Hypothalamus (tissue), 51 donors: ENCODE measurements at places on chromosomes 3 and 15.

- no peak for DNase-seq
Observed at GRCh38 chr3:52310861-52311575, 5.1 kb upstream of the DNAH1 start.

GRCh38 chr3:16551342-16551976 lies 38.0 kb upstream of the RFTN1 start:
- DNase-seq: no peak

DNA sequence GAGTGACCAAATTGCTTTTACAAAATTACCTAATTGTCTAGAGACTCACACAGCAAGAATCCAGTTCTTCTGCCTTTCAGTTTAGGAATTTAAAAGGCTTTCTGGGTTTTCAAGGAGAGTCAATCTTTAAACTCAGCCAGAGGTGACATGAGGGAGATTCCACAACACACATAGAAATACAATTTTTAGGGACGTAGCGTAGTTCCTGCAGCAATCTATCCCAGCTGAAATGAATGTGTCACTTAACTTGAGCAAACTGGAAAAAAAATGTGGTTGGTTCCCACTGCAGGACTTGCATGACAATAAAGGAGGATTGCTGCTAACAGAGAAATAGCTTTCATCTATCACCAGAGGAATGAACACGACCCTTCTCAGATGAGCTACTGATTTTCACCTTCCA lies 269.7 kb downstream of the OTOL1 start:
- DNase-seq: no peak

DNA sequence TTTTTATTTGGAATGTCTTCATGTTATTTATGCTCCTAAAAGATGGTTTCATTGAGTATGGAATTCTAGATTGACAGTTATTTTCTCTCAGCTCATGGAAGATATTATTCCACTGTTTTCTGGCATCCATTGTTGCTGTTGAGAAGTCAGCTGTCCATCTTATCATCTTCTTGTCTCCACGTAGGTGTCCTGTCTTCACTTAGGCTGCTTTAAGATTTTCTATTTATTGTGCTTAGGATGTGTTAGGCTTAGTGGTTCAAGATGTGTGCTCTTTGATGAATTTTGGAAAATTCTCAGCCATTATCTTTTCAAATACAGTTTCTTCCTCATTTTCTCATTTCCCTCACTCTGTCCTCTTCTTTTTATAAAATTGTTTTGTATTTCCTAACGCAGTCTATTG lies 52.0 kb downstream of the SNRK start:
- DNase-seq: no peak

GRCh38 chr3:146895026-146895749 lies 290.0 kb upstream of the PLSCR5 start:
- DNase-seq: no peak

DNA sequence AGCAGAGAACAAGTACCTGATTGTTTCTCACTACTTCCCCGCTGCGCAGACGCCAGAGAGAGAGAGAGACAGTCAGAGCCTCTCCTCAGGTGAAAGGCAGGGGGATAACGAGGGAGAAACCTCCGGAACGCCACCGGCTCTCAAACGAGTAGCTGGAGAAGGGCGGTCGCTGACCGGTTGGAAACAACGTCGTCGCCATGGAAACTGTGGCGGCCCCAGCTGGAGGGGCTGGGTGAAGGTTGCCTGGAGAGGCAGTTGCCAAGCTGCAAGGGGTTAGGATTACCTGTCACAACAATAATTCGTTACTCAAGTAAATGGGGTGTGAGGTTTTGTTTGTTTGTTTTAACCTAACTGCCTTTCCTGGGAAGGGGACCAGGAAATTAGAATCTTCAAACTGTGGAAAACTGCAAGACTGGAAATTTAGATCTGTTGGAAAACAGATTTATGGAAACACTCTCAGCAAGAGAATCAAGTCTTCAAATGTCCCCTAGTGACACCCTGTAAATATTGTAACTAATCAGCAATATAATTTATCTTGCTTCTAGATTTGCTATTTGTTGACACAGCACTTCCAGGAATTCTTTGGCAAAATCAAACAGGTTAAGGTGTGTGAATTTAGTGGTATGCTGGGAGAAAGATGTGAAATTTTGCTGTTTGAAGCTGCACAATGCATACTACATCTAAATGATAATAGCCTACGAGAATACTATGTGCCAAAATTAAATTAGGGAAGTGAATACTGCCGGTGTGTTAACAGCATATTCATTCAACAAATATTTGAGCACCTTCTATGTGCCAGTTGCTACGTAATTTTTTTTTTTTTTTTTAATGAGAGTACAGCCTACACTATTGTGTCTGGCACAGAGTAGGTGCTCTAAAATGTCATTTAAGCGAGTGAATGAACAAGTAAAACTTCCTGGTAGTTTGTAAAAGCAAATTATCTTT lies at the start of gene DNAH12:
Gene DNAH12 (minus strand): TSS at position 164 of the 945 bp plus-strand sequence. CDS start 1,474 bp downstream, outside the sequence.
- no peak for DNase-seq

DNA sequence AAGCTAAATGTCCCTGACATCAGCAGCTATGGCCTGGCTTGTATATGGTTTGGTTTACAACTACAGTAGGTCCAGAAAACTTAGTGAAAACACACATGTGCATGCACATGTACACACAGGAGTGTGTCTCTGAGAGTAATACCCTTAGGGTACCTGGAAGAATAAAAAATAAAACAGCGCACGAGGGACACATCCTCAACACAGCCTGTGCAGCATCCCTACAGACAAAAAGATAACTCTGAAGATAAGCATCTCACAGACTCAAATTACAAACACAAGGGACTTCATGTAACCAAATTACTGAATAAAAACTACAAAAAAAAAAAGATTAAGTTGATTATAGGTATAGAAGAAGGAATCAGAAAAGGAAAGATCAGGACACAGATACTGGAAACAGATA lies 108.8 kb downstream of the CTNNB1 start:
- DNase-seq: no peak

DNA sequence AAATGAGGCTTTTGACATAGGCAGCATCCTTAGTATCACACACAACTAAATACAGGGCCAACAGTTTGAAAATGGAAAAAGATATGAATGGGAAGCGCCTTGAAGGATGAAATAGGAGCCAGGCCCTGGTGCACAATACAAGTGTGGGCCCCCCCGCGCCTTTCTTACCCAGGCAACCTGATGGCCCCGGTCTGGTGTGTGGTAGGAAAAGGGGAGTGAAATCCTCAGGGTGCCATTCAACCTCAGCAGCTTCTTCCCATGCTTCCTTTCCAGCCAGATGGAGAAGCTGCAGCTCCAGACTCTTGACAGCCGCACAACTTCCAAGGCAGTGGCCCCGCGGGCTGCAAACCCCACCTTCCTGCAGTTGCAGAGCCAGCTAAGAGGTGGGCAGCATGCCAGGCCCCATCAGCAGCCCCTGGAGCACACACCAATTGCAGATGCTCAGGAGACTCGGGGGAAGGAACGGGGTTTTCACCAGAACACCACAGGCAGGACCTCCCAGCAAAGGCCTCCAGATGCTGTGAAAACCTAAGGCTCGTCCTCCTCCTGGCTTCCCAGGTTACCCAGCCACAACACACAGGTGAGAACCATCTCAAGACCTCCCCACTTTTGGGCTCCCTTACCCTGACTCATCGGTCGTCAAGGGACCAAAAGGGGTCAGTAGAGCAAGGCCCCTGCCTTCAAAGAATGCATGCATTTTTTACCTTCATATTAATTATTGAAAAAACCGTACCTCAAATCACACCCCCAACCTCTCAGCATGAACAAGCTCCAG lies 101.6 kb downstream of the CPN2 start:
- DNase-seq: no peak

DNA sequence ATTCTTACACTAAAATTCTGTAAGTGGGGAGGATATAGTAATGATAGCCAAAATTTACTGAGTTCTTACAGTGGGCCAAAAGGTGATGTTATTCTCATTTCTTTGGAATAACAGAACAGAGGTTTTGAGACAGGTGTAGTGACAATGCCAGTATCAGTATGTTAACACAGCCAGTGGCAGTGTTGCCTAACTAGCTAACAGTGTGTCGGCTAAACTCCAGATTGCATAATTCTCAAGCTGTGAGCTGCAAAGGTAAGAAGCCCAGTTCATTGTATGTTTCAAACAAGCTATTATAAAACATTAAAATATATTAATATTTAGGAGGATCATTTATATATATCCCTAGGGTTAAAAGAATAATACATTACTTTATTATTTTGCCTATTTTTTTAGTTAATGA lies 920 bp downstream of the SLC15A2 start:
- DNase-seq: no peak

GRCh38 chr3:134857356-134857755 lies 62.3 kb downstream of the EPHB1 start:
- DNase-seq: no peak

GRCh38 chr15:26974120-26974780 lies 3.3 kb downstream of the GABRG3 start:
- no peak for DNase-seq

GRCh38 chr3:9226326-9226725 lies 23.1 kb downstream of the SRGAP3 start:
- DNase-seq: no peak

- DNase-seq: no peak
Observed at GRCh38 chr15:69410248-69410874, 3.8 kb upstream of the KIF23 start.

GRCh38 chr3:127113571-127113891 lies 79.4 kb upstream of the PRR23E start:
- DNase-seq: no peak

DNA sequence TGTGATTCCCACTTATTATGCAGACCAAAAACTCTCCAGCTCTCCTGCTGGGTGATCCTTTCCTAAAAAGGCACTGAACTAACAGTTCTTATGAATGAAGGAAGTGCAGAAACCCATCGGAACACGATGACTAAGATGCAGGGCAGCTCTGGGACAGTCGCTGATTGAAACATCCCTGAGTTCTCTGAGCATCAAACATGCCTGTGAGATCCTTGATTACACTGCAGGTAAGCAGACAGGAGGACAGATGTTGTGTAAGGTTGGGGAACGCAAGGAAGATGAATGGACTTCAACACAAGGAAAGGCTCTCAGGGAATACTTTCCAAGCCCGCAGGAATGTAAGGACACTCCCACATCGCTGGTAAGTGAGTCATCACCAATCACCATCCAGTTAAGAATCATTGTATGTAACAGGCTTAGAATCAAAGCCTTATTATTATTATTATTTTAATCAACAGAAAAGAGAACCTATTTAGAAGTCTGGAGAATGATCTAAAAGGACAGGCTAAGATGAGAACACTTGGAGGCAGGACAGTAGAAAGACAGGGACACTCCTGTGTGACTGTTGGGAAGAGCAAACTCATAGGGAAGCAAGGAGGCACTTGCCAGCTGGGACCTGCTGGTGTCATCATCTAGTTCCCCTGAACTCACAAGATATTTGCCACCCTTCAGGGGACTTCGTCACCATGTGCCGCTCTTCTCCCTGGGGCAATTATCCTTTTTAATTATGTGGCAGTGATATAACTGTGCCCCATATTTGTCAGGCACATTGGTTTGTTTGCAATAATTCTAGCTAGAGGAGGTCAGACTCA lies 26.0 kb downstream of the TMEM158 start:
- DNase-seq: no peak

DNA sequence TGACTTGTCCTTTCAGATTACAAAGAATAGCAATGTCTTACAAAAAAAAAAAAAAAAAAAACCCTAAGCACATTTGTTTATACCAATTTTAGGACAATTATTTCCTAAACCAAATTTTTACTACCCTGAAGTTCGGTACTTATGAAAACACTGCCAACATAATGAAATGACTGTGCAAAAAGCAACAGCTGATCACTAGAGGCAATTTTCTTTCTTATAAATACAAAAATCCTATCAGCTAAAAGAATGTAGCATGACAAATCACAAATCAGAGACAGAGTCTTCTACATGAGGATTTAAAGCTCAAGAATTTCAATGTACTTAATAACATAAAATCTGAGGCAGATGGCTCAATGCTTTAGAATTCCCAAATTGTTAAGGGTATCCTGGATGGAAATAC lies 191.8 kb downstream of the MAGI1 start:
- no peak for DNase-seq

GRCh38 chr15:89346516-89347231 lies 12.1 kb upstream of the POLG start:
- DNase-seq: no peak

- peak; percentile 62 for DNase-seq
Observed at GRCh38 chr3:36944641-36945270, at the start of gene TRANK1. Gene TRANK1, minus strand, starts transcription at chr3:36945054. Its CDS starts 245 bp downstream, at chr3:36944809.

- DNase-seq: no peak
Observed at GRCh38 chr3:162041622-162042021, 545.0 kb downstream of the OTOL1 start.

DNA sequence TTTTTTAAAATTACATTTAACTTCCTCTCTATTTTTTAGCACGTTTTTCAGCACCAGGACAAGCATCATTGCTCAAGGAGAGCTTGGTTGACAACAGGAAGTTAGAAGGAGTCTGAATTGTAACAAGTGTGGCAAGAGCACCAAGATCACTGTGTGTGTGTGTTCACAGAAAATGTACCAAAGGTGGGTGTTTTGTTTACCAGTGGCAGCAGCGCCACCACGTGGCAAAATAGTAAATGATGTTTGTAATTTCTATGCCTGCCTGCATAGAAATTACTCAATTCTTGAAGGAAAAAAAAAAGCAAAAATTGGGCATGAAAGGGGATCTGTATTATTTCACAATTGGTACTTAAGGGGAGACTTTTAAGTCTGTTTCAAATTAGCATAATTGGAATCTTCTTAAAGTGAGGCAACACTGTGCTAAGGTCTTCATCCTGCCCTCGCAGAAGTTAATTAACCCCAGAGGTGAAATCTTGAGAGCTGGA lies 7.4 kb upstream of the U2SURP start:
- no peak for DNase-seq

GRCh38 chr3:66411961-66412887 lies 88.6 kb downstream of the LRIG1 start:
- no peak for DNase-seq

DNA sequence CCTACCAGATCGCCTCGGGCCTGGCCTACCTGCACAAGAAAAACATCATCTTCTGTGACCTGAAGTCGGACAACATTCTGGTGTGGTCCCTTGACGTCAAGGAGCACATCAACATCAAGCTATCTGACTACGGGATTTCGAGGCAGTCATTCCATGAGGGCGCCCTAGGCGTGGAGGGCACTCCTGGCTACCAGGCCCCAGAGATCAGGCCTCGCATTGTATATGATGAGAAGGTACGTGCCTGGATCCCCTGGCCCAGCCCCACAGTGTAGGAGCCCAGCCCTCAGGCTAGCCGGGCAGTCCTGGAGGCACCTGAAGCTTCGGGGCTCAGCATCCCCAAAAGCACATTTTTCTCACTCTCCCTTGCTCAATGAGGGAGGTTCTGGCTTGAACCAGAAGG lies 135.8 kb downstream of the LRRK1 start:
- DNase-seq: no peak

- DNase-seq: no peak
Observed at GRCh38 chr3:112093180-112093522, 7.0 kb downstream of the C3orf52 start.

DNA sequence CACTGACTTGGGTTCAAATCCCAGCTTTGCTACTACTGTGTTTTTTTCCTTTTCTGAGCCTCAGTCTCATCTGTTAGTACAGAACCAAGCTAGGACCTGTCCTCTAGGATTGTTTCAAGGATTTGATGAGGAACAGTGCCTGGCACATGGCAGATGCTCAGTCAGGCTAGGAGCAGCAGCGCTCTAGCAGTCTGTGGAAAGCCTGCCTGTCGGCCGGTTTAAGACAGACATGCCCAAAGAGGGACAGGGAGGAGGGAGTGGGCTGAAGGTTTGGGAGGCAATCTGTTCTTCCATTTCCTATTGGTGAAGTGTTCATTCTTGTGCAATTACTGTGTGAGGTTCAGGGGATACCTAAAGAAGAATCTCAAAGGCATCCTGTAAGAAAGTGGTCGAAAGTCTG lies 35.1 kb upstream of the RGMA start:
- DNase-seq: no peak

GRCh38 chr3:176969506-176969905 lies 227.8 kb downstream of the TBL1XR1 start:
- no peak for DNase-seq
